ENCODE measurements at places on chromosomes 5 and 9.
A peak's percentile ranks its signal among the peaks of the same experiment; 100 is the strongest.

DNA sequence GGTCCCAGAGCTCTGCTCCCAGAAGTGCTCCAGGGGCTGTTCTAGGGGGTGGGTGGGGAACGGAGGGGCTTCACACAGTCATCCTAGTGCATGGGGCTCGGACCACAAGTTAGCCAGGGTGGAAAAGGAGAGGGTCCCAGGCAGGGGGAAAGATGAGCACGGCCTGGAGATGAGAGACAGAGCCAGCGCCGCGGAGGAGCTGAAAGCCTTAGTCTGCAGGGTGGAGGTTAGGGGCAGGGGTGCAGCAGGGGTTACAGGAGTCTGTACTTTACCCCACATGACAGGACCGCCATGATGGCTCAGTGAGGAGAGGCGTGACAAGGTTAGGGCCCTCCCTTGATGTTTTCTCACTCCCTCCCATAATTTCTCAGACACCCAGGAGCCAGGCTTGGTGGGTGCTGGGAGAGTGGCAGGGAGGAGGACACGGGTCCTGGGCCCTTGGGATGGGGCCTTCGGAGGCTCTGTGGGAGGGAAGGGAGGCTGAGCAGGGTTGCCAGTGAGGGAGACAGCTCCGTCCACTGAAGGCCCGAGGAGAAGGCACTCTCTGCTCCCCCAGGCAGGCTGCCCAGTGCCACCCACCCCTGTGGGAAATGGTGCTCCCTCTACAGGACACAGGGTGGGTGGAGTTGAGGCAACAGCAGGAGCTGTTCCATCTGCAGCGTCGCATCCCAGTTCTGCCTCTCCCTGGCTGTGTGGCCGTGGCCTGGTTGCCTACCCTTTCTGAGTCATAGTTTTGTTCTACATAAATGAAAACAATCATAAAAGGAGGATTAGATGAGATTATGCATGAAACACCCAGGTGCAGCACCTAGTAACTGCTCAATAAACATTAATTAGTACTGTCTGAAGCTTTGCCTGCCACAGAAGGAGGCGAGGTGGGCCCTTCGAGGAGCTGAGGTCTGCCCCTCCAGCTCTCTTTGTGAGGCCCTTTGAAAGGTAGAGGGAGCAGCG is 66.2 kb downstream of the NDST1 start:
- DNase-seq: no peak

DNA sequence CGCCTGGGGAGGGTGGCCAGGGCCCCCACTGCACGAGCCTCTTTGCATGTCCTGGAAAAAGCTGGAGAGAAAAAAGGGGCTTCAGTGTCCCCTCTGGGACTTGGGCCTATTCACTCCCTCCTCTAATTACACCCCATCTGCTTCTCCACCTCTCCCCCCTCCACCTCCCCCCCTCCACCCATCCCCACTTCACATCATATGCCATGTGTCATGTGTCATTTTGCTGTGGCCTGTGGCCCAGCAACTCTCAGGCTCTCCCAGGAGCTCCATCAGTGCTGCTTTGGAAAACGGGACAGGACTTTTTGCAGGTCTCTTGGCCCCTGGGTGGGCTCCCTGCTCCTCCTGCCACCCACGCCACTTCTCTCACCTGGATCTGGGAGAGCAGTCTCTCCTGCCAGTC is 68.7 kb downstream of the NTNG2 start:
- no peak for DNase-seq

DNA sequence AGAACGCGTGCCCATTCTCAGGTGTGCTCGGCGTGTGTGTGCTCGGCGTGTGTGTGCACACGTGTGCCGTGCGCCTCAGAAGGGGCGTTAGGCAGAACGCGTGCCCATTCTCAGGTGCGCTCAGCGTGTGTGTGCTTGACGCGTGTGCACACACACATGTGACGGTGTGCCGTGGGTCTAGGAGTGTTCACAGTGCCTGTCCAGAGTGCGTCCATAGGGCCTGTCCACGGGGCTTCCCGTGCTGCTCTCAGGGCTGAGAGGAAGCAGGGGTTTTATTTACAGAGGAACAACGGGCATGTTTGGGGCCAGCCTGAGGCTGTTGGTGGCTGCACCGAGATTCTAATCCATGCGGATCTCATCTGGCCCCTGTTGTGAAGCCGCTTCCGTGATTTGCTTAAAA is 14.2 kb upstream of the AHRR start:
- no peak for DNase-seq

- DNase-seq: no peak
These were observed 1864.7 kb upstream of the ACO1 start for GRCh38 chr9:30519756-30520155.

- no peak for DNase-seq
These were observed at the start of gene PCDHB10 for GRCh38 chr5:141192110-141192725. Gene PCDHB10, plus strand, starts transcription at chr5:141192353. Its CDS starts 200 bp downstream, at chr5:141192553.

- no peak for DNase-seq
These were observed 89.1 kb downstream of the SLC24A2 start for GRCh38 chr9:19699756-19700155.

- no peak for DNase-seq
These were observed 201.8 kb downstream of the DRD1 start for GRCh38 chr5:175242207-175242606.

GRCh38 chr5:103010168-103010567 is 109.8 kb downstream of the GIN1 start:
- DNase-seq: no peak

GRCh38 chr5:2259494-2260107 is 376.9 kb upstream of the IRX4 start:
- no peak for DNase-seq

- peak; percentile 34 for DNase-seq
These were observed 59.3 kb downstream of the FSTL4 start for GRCh38 chr5:133552925-133553525.

- DNase-seq: no peak
These were observed 55.0 kb downstream of the PJA2 start for GRCh38 chr5:109354761-109355160.
